ENCODE measurements at places on chromosomes 5 and 9.

GRCh38 chr9:74846766-74847165 lies 41.0 kb downstream of the TRPM6 start:
- DNase-seq, result no peak

DNA sequence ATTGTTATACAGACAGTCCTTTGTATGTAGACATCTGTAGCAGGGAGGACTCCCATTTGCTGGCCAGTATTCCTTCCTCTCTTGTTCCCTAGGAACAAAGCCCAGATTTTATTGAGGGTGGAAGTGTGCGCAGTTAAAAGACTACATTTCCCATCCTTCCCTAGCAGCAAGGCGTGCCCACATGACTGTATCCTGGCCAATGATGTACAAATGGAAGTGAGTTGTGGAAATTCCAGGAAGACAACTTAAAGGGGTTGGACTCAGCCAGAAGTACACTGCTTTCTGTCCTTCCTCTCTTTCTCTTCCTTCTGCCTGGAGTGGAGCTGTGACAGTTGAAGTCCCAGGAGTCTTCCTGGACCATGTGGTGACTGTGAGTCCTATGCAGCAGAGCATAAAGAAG lies 89.0 kb downstream of the HRH2 start:
- DNase-seq, result no peak

DNA sequence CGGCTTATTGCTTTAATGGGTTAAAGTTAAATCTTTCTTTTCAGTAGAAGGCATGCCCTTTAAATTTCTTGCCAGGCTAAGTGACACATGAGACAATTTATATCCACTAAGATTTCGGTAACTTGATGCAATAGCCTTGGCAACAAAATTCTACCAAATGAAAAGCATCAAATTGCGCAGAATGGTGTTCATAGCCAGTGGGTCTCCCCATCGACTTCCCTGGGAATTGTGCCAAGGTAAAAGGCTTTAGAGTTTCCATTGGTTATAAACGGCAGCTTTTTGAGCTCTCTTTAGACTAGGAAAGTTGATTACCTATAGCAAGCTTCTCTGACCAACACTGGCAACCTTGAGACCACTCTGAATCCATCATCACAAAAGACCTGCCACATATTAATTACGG lies 358.4 kb downstream of the ARRDC3 start:
- DNase-seq, result no peak

DNA sequence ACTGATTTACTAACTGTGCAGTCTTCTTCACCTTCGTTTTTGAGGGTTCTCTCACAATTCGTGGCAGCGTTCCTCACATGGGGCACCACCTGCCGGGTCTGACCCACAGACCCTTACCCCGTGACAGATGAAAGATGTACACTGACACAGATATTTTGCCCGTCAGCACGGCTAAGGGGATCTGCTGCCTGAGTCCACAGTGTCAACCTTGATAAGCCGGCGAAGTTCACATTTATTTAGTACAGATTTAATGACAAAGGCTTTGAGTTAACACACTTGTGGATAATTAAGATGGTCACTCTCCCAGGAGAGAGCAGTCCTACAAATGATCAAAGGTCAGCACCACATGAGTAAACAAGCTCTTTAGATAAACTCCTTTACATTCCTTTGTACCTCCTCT lies 15.9 kb upstream of the TEX10 start:
- no peak for DNase-seq
